Stimulated activated CD8-positive, alpha-beta memory T cell treated with anti-CD3 and anti-CD28 coated beads, Interleukin-12 subunit alpha, Interleukin-12 subunit beta, amount 100 ng/mL, for 1 hour (primary cell): ENCODE measurements at places on chromosomes 1 and 21.

- no peak for DNase-seq
These were observed 124.8 kb upstream of the LMO4 start for GRCh38 chr1:87203904-87204303.

- DNase-seq: no peak
These were observed 4.5 kb upstream of the DIP2A start for GRCh38 chr21:46454142-46454541.

GRCh38 chr1:119687434-119688079, 24.2 kb upstream of the PHGDH start:
- DNase-seq: no peak

DNA sequence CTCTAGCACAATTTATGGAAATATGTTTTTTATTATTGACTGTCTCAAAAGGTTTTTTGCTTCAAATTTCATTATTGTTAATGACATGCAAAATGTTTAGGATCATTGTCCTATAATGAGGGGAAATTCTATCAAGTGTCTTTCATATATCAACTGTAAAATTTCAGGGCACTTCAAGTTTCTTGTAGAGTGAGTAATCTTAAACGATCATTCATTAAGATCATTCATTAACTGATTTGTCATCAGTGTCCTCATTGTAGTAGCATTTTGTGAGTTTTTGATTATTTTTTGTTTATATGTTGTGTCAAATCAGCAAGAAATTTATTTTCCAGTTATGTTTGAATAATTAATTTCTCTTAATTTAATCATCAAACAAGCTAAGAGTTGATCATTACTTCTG, 111.8 kb upstream of the PRDX6 start:
- no peak for DNase-seq

DNA sequence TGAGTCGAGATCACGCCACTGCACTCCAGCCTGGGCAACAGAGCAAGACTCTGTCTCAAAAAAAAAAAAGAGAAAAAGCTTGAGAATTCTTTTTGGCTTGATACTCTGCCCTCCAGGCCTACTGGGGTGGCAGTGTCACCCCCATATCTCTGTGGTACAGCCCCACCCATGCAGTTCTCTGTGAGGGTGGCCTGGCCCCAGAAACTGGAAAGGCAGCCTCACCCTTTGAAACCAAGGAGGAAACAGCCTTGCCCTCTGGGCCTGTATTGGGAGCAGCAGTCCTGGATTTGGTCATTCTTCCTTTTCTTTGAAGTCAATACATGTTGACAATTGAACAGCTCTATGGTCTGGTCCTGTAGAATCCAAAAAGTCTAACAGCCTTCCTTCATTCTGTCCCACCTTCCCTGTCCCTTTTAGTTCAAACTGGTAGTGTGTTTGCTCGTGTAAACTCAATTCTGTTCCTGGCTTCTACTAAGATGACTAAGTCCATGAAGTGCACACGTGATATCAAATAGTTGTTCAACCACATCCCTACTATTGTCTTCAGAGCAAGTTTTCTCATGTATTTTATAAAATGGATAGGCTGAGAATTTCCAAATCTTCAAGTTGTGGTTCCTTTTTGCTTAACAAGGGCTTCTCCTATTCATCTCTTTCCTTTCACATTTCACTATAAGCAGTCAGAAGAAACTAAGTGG, 13.2 kb downstream of the ST7L start:
- DNase-seq: no peak

GRCh38 chr1:183313063-183313462, 105.1 kb downstream of the NMNAT2 start:
- no peak for DNase-seq

DNA sequence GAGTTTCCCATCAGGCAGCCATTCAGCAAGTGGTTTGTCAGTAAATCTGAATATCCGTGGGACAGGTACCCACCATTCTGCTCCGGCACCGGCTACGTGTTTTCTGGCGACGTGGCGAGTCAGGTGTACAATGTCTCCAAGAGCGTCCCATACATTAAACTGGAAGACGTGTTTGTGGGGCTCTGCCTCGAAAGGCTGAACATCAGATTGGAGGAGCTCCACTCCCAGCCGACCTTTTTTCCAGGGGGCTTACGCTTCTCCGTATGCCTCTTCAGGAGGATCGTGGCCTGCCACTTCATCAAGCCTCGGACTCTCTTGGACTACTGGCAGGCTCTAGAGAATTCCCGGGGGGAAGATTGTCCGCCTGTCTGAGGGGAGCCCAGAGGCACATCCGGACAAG, 48.4 kb downstream of the B3GALT5 start:
- no peak for DNase-seq

DNA sequence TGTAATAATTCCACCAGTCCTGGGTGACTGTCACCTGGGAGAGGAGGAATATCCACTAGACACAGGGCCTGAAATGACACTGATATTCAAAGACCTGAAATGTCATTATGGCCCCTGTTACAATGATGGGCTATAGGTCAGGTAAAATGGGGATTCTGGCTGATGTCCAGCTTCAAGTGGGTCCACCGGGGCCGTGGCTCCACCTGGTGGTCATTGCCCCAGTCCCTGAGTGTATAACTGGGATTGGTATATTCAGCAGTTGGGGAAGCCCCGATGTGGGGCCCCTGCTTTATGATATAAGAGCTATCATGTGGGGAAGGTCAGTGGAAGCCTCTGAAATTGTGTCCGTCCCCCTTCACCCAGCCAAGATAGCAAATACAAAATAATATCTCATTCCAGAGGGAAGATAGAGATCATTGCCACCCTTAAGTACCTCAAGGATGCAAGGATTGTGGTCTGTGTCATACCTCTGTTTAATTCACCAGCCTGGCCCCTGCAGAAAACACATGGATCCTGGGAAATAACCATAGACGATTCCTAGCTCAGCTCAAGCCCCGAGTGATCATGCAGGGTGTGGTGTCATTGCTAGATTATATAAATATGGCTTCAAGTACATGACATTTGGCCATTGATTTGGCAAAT, 19.4 kb downstream of the PLEKHO1 start:
- no peak for DNase-seq

DNA sequence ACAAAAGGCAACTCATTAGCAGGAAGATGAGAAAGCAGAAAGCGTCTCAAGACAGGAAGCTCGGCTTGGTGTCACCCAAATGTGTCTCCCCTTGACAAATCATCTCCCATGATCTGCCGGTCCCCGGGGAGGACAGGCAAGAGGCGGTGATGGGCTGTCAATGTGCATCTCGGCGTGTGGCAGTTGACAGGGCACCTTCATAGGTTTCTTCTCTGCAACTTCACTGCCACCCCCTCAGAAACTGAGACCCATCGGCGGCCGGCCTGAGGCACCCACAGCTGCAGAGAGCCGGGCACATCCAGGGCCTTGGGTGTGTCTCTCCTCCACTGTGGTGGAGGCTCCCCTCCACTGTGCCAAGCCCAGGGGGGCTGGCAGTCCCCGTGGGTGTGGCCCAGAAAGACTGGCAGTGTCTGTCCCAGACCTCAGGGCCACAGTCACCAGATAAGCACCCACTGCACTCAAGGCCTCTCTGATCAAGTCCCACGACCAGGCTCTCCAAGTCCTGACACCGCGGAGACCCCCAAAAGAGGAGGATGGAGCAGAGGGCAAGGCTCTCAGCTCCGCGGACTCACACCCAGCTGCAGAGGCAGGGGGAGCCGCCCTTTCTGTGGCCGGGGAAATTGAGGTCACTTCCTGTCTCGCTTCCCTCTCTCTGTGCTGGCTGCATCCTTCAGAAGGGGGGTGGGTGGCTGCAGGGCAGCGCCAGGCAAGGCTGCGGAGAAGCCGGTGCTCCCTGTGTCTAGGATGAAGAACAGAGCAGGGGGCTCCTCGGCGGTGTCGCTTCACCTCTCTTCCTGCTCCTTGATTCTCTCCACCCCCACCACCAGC, 39.6 kb upstream of the LBR start:
- DNase-seq: peak; percentile 69

DNA sequence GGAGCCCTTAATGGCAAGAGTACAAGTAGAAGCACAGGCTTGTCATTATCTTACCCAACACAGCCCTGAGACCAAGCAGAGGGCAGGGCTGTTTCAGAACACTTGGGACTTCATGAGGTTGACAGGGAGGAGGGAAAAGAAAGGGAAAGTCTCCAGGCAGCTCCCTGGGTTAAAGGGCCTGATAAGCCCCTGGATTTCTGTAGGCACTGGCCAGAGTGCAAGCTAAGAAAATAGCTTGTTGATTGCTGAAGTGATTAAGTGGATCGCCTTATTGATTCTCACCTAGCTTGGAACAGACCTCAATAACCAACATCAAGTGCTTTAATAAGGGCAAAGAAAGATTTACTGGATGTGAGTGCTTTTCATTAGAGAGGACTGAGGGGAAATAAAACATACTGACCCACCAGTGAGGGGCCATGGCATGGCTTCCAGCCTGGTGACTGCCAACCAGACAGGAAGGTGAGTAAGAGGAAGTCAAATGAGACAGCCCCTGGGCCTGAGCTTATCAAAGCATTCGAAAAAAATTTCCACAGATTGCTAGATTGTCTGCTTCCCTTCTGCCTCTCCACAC, 121.4 kb upstream of the NFIA start:
- no peak for DNase-seq

DNA sequence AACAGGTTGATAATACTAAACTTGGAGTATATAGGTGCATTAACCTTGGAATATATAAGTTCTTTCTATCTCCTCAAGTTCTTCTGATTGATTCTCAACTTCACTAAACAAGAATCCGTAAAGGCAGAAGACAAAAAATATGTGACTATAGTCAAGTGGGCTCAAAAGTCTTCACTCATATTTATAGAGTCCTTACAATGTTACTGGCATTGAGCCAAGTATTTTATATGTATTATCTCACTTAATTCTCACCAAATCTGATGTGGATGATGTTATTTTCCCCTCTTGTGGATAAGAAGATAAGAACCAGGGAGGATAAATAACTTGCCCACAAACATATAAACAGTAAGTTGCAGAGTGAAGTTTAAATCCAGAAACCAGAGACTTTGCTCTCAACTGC, 486.9 kb downstream of the LRRIQ3 start:
- no peak for DNase-seq

DNA sequence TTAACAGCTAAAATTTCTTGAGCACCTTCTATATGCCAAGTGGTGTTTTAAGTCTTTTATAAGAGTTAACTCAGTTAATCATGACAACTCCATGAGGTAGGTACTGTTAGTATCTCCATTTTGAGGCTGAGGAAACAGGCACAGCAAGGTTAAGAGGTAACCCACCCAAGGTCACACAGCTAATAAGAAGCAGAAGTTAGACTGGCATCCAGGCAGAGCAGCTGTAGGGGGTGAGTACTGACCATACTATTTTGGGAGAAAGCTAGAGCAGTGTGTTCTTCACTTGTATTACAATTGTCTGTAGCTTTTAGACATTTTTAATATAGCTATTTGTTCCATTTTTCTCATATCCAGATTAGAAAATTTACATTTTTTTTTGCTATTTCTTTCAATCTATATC, 4.8 kb downstream of the ATP6V1G3 start:
- DNase-seq: no peak

DNA sequence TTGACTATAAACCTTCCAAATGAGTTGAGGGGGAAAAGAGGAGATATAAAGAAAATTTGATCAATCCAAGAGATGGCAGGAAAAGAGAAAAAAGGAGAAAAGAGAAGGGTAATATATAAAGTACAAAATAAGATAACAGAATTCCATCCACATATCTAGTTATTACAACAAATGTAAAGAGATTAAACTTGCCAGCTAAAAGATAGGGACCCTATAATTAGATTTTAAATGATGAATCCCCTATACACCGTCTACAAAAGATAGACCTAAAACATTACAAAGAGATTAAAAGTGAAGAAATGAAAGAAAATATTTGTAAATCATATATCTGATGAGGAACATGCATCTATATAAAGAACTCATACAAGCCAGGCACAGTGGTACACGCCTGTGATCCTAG, 63.1 kb downstream of the CHD5 start:
- no peak for DNase-seq

DNA sequence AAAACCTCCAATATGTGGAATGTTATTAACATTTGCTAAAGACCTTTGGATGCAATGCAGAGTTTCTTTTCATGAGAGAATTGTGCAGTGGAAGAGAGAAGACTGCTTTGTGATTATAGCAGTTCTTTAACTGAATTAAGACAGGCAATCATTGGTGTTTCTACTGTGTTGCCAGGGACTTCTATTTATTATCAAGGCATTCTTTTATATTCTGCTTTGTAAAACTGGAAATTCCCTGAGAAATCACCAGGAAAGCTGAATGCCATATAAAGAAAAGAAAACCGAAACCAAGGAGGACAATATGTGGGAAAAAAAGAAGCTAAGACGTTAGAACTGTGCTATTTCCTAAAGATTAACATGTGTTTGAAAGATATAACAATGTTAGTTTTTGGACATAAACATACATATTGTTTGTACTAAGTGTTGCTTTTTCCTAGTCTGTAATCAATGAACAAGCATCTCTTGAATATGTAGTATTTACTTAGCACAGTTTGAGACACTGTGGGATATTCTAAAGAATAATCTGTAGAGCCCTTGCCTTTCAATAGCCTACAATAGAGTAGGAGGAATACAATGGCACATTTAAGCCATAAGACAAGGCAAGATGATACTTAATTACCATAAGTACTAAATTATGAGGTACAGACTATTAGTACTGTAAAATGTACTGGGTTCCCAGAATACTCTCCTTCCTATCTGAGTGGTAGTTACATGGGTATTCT, 47.1 kb downstream of the EXTL2 start:
- DNase-seq: no peak

DNA sequence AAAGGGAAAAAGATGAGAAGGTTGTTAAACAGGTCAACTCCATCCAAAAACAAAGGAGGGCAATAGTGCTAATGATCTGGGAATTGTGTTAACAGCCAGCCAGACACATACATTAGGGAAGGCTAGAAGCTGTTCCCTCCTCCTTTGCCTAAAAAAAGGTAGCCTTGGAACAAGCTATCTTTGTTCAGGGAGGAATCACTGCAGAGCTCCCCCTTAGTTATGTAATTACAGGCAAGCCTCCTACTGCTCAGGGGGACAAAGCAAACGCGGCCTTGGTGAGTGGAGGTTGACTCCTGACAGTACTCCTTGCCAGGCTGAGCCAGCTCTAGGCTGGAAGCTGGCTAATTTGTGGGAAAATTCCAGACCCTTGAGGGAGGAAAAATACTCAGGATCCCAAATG, 97.6 kb downstream of the VAV3 start:
- DNase-seq: no peak

GRCh38 chr1:160031365-160032164, at the start of gene PIGM:
Gene PIGM, minus strand, starts transcription at chr1:160031990. Its CDS starts 251 bp downstream, at chr1:160031739.
- peak; percentile 89 for DNase-seq

GRCh38 chr1:225880222-225880588, 2.0 kb downstream of the TMEM63A start:
- DNase-seq: no peak

- DNase-seq: no peak
These were observed 25.3 kb upstream of the LRRC8B start for GRCh38 chr1:89499320-89499719.

GRCh38 chr1:47384083-47384482, 32.0 kb upstream of the FOXE3 start:
- DNase-seq: no peak
